Stimulated activated naive CD8-positive, alpha-beta T cell treated with anti-CD3 and anti-CD28 coated beads, Interleukin-15, amount 100 ng/mL, for 72 hours (primary cell): ENCODE measurements at places on chromosomes 13 and 19.
A peak's percentile ranks its signal among the peaks of the same experiment; 100 is the strongest.

DNA sequence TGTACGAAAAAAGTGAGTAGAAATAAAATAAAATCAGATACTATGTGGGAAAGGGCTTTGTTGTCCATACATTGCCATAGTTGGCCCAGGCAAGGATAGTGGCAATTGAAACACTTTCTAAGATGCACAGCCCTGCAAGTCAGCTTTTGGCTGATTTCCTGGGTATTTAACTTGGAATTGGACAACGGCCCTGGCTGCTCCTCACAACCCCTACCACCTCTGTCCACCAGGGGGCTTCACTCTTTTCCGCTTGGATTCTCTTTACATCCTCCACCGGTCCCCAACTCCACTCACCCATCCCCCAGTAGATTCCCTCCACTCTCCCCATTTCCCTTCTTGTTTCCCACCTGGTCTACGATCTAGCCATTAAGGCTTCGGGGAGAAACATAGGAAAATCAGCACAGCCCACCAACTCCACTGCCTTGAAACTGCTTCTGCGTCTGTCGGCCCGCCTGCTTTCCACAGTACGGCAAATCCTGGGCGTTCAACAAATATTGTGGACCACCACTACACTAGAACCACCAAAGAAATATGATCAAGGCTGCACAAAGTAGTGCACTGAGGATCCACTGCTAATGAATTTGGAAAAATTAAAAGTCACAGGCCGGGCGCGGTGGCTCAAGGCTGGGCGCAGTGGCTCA is 48.6 kb upstream of the GTF3A start:
- DNase-seq: peak; percentile 39

DNA sequence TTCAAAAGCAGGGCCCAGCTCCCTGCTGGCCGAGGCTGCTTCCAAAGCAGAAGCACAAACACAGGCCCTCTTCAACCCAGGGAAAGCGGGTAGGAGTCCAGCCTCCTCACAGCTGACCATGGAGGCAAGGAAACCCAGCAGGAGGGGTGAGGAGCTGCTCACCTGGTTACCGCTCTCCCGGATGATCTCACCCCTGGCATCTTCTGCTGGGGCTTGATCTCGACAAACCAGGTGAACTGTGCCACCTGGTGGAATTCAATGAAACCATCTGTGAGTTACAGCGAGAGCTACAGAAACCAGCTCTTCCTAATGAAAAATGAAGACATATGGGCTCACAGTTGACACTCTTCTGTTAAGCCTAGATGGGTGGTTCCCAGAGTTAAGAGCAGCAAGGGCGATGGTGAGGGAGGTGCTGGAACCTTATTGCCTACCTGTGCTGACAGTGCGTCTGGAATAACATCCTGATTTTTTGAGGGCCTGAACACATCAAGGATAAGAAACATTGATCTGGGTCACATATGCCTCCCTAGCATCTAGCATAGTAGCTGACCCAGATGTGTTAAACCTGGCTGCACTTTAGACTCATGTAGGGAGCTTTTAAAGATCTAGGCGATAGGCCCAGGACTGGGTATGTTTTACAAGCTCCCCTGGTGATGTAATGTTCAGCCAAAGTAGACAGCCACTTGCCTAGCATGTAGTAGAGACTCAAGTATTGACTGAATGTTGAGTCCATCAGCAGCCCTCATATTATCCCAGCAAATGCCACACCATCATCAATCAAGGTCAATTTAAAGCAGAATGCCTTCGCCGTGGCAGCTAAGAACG is 6.1 kb downstream of the DHRS12 start:
- DNase-seq: peak; percentile 71

- no peak for DNase-seq
Observed at GRCh38 chr19:10432736-10433130, 12.4 kb downstream of the PDE4A start.

- no peak for DNase-seq
Observed at GRCh38 chr13:68850160-68850559, 1257.5 kb upstream of the ATXN8OS start.

- no peak for DNase-seq
Observed at GRCh38 chr13:33799950-33800592, 17.9 kb upstream of the RFC3 start.

GRCh38 chr13:80924596-80924995 is 583.7 kb upstream of the SPRY2 start:
- no peak for DNase-seq

- DNase-seq: no peak
Observed at GRCh38 chr13:95677564-95678266, 776 bp downstream of the DNAJC3 start.

GRCh38 chr19:32318884-32319520 is 26.4 kb upstream of the ZNF507 start:
- no peak for DNase-seq

DNA sequence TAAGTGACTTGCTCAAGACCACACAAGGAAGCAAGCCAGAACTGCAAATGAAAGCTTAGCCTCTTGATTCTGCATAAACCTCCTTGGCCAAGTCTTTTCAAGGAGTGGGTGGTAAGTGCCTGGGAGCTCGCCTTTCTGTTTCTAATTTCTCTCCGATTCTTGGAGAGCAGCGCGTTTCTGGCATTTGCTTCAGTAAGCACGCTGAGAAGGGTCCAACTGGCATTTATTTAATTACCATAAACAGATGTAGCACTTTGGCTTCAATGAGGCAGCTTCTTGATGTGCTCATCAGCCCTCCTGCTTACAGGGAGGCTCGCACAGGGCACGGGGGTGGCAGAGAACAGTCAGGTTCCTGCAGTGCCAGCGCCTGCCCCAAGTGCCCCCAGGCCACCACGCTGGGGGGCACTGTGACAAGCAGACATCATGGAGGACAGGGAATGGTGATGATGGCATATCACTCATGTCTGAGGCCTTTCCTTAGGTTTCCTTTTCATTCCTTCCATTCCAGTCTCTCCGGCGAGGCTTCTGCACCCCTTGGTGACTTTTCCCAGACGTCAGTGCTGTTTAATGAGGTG is 13.3 kb downstream of the SIAH3 start:
- no peak for DNase-seq

DNA sequence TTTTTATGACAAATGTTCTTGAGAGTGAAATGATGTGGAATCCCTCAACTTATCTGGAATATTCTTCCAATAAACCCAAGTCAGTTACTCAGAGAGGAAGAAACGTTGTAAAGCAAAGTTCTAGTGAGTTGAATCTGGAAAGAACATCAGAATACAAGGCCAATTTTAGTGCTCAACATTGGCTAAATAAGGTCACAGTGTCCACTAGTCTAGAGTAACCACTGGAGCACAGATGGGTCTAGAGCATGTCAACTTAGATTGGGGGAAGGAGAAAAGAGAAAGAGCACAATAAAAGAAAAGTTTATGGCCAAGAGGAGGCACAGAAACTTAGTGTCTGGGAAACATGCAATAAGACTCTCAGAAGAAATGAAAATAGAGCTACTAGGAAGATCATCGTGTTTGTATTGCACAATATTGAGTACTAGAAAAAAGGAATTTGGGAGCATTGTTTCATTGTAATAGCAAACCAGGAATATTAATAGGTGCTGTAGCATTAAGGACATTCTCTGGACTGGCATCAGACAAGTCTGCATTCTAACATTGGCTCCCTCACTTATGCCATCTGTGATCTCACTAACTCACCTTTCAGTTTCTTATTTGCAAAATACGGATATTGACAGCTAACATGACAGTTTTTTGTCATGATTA is 1318.5 kb downstream of the PCDH9 start:
- no peak for DNase-seq

DNA sequence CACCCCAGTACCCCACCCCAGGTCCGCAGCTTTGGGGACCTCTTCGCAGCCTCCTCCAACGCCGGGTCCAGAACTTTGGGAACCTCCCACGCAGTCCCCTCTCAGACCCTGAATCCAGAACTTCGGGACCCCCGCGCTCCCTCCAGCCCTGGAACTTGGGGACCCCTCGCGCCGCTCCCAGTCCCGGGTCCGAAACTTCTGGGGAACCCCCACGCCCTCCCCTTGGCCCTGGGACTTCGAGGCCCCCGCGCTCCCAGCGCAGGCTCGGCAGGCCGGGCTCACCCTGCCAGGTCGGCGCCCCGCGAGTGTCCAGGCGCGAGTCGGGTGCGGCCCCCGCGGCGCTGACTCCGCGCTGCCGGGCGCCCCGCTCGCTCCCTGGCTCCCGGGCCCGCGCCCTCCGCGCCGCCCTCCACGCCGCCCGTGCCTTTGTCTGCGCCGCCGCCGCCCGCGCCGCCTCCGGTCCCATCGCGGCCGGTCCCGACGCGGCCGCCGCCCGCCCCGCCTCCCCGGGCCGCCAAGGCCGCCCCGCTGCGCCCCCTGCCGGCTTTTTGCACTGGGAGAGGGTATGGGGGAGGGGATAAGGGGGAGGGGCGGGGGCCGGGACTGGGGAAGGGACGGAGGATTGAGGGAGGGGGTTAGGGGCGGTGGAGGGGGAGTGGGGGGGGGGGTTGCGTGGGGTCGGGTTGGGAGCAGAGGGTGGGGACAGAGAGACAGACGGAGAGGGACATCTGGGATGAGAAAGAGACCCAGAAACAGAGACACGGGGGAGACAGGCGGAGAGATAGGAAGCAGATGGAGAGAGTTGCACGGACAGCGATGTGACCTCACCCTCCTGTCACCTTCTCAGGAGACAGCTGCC is at the start of gene HOMER3:
TSS of gene HOMER3 (minus strand) at position 449 of the 859 bp plus-strand sequence. CDS start 2,235 bp downstream, outside the sequence.
- peak; percentile 67 for DNase-seq

DNA sequence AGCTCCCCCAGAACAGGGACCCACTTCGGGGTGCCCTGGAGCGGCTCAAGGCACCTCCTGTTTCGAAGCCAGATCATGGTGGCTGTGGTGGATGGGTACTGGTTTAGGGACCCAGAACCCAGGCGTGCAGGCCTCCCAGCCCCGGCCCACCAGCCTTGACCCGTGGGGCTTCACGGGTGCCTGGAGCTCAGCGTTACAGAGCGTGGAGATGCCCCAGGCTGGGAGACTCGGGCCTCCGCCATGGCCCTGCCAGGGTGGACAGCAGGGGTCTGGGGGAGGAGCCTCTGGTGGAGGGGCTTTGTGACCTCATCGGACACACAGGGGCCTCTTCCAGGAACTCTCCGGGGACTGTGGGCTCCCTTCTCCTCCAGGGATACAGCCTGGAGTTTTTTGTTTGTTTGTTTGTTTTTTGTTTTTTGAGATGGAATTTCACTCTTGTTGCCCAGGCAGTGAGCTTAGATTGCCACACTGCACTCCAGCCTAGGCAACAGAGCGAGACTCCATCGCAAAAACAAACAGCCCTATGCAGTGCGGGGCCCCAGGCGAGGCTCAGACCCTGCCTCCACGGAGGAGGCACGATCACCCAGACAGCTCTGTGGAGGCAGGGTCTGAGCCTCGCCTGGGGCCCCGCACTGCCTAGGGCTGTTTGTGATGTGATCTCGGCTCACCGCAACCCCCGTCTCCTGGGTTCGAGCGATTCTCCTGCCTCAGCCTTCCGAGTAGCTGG is at the start of gene GARIN5B:
TSS of gene GARIN5B (minus strand) at position 271 of the 727 bp plus-strand sequence. CDS start at position 77, 194 bp downstream.
- no peak for DNase-seq

DNA sequence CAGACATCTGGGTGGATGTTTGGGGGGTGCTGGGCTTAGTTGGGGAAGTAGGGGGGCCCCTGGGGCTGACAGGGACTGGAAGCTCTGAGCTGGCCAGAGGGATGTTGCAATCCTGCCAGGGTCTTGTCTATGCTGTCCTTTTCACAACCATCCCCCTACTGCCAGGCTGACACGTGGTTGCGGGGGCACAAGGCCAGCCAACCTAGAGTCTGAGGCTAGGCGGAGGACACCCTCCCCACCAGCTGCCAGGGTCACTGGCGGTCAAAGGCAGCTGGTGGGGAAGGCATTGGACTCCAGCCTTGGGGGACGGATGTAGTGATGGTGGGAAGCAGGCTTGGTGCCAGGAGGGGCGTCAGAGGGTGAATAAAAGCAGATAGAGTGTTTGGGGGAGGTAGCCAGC is 1.6 kb upstream of the APOC1 start:
- DNase-seq: no peak

GRCh38 chr13:27302643-27303262 is 32.1 kb downstream of the RASL11A start:
- no peak for DNase-seq

DNA sequence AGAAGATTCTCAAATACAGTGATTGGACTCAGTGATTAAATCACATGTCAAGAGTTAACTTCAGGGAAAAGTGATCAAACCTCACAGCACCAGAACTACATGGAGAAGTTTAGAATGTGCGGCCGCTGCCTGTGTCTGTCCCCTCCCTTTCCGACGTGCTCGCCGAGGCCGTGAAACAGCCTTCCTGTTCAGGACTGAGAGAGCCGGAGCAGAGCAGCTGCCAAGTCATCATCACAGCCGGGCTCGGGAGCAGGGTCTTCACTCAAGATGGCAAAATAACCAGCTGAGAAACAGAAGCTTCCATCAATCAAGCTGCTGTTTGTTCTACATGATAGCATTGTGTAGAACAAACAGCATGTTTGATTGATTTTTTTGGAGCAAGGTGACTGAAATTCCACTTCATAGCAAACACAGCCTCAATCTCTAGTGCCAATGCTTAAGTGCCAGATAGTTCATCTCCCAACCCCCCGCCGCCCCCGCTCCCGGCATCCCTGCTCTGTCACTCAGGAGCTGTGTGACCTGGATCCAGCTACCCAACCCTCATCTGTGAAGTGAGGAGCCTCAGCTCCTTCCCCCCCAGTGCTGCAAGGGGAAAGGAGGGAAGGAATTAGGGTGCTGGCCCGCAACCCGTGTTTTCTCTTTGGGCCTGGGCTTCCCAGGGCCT is 70.6 kb downstream of the HSPH1 start:
- no peak for DNase-seq

- no peak for DNase-seq
Observed at GRCh38 chr19:52190487-52191293, 838 bp downstream of the PPP2R1A start.

GRCh38 chr13:32837973-32838927 is 178.0 kb upstream of the KL start:
- no peak for DNase-seq

DNA sequence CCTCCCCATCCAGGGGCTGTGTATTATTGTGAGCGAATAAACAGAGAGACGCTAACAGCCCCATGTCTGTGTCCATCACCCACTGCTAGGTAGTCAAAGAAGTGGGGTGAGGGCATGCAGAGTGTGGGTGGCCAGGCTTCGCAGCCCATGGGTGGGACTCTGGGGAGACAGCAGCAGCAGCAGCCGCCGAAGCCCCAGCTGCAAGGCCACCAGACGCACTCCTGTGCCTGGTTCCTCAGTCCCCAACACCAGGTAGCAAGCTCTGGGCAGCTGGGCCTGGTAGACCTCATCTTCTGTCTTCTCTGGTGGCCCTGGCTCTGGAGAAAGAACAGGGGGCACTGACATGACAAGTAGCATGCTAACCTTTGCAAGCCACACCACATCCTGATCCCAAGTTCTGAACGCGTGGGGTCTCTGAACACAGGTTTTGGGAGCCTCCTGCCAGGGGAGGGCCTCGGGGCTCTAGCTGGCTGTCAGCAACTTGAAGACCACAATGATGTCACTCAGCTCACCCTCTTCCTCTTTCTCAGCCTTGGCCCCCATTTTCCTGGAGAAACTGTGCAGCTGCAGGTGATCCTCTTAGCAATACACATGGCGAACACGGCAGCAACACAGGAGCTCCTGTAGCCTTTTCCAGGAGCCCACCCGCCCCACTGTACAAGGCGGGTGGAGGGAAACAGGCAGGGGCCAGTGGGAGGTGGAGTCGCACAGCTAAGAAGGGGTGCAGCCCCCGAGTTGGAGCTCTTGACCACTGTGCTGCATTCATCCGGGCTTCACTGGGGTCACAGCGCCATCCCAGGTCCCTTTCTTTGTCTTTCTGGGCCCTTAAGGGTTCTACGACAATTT is 5.8 kb downstream of the FUZ start:
- no peak for DNase-seq

GRCh38 chr19:19504754-19505668 is 10.3 kb downstream of the TSSK6 start:
- DNase-seq: no peak
